Activated T-helper 1 cell treated with Interleukin-2 at 50 U/mL for 16 hours (primary cell): ENCODE measurements at places on chromosomes 5 and 9.
A peak's percentile ranks its signal among the peaks of the same experiment; 100 is the strongest.

DNA sequence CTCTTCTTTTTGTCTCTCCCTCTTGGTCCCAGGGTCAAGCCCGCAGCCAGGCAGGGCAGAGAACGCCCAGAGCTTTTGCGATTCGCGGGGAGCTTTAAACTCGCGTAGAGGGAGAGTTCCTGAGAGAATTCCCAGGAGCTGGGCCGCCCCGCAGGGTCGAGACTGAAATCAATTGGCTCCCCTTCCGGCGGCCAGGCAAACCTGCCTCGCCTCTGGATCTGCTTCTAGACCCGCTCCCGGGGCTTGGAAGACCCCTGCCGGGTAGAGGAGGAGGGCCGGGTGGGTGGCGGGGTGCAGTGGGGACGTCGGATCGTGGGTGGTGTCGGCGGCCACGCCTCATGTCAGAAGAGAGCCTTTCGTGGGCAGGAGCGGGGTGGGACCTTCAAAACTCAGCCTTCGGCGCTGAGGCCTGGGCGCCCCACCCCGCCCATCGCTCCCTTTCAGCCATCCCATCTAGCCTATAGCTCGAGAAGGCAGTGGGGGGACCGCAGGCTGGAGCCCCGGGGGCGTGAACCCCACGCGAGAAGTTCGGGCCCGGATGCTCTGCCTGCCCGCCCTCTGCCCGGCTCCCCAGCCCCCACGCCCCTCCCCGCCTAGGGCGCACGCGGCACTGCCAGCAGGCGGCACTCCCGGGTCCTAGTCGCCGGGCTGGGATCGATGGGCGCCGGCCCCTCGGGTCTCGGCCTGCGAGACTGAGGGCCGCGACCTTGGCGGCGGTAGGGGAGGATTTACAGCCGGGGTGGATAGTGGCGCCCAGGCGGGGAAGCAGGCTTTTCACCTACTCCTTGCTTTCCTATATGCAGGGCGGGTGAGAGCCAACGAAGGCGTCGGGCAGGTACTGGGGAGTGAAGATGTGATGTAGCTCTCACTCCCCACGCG, 6.1 kb downstream of the PRDM6 start:
- DNase-seq: no peak

DNA sequence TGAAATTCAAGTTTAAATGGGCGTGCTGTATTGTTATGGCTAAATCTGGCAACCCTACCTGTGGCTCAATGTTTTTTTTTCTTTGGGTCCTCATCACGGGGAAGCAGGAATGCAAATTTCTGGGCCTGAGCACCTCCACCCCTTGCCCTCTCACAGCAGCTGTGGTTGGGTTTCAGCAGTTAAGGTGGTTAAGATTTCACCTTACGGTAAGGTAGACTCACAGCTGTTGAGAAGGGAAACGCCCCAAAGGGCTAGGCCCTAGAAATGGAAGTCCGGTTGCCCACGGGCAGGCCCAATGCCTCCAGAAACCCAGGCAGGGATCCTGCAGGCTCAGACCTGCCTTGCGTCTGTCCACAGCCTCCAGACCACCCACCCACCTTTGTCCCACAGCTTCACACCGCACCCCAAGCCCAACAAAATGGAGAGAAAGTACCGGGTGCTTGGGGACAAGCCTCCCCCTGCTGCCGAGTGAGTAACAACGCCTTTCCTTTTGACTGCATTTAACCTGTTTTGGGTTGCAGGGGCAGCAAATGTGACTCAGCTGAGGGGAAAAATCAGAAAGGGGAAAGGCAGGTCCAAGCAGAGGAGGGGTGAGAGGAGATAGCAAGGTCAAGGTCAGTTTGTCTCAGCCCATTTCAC, 48.1 kb upstream of the TDRD7 start:
- no peak for DNase-seq

DNA sequence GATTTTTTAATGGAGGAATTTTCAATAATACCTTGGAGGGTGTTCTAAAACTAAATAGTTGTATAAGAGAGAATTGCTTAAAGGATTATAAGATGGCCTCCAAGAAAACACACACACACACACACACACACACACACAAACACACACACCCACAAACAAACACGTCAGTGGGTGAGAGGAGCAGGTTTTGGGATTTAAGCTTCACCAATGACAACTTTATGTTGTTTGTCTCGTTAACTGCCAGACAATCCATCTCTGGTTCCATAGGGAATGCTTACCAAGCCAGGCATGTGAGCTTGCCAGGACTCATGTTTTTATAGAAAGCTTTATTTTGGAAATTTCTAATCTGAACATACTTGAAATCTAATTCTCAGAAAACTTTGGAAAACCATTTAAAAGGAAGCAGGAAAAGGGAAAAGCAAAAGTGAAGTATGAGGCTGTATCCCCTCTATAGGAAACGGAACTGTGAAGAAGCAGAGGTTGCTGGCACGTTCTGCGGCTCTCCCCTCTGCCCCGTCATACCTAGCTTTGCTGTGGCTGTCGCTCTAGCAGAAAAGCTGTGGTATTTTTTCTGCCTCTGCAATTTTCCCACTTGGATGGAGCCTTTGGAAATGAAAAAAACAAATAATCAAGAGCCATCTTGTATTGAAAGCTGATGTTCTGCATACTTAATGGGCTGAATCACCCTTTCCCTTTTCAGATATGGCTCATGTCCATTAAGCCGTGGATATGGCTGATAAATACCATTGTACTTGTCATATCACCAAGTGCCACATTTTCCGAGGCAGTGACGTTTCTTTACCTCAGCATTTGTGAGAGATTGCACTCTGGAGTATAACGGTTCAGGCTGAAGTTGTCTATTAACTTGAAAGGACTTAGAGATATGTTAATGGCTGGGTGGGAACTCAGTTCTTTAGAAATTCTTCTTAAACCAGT, 112.7 kb downstream of the NTRK2 start:
- DNase-seq: no peak

- DNase-seq: no peak
These were observed 91.8 kb upstream of the PRSS3 start for GRCh38 chr9:33703430-33704102.

- DNase-seq: no peak
These were observed 188.7 kb upstream of the RAI14 start for GRCh38 chr5:34467436-34467835.

DNA sequence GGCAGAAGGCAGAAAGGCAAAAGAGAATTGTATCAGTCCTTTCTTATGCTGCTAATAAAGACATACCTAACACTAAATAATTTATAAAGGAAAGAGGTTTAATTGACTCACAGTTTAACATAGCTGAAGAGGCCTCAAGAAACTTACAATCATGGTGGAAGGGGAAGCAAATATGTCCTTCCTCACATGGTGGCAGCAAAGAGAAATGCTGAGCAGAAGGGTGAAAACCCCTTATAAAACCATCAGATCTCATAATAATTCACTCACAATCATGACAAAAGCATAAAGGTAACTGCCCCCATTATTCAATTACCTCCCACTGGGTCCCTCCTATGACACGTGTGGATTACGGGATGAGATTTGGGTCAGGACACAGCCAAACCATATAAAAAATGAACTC, 312.5 kb upstream of the PTGER4 start:
- no peak for DNase-seq

GRCh38 chr5:172681421-172681820, 40.4 kb downstream of the NEURL1B start:
- no peak for DNase-seq

GRCh38 chr5:172428224-172429166, 25.8 kb downstream of the SH3PXD2B start:
- DNase-seq: no peak

DNA sequence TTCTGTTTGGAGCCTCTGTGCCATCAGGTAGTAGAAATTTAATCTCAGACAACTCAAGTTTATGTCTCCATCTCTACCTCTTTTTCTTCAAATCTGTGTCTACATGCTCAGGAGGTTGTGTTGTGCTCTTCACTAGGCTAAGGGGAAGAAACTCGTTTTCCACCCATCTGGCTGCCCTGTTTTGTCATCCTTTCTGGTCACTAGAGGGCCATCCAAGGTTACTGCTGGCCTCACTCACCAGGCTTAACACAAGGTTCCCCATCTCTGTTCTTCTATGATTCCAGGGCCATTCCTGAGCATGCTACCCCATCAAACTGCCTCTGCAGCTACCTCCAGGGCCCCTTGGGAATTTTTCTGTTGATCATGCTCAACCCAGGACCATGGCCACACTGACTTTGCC, 213.3 kb upstream of the FBXL7 start:
- no peak for DNase-seq

DNA sequence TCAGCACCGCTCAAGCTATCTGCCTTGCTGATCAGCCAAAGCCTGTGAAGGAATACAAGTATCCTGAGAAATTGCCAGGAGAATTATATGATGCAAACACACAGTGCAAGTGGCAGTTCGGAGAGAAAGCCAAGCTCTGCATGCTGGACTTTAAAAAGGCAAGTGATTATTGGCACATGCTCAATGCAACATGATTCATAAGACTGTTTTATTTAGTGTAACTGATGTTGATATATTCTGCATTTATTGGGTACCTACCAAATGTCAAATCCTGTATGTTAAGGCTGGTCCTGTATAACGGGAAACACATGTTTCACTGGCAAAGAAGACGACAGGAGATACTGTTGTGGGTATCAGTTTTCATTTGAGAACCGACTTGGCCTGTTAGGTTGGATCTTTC, 69.0 kb downstream of the ADAMTS16 start:
- DNase-seq: no peak

- DNase-seq: peak; percentile 89
These were observed at the start of gene DDX46 for GRCh38 chr5:134758504-134759341. Gene DDX46 (plus strand): TSS chr5:134758779. CDS start chr5:134758939, 160 bp downstream.

DNA sequence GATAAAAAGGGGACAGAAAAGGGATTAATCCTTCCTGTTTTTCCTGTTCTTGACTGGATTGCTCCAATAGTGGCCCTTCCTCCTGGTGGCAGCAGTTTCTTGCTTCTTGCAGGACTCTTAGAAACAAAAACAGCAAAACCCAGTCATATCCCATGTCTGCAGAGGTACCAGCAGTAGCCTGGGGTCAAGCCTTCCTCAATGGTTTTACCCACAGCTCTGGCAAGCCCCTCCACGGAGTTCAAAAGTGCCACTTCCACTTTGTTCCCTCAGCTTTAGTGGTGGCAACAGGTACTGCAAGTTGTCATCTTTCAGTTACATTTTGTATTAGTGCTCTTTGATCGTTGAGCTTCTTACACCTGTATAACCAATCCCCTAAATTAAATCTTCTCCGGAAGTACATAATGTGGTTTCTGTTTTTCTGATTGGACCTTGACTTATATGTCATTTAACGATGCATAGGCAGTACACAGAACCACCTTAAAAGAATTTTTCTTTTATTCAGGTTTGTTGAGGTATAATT, 8.7 kb upstream of the RANBP6 start:
- DNase-seq: no peak

GRCh38 chr9:74369844-74370243, 127.3 kb upstream of the RORB start:
- DNase-seq: no peak

- DNase-seq: no peak
These were observed 302.7 kb upstream of the NREP start for GRCh38 chr5:112059579-112060135.

DNA sequence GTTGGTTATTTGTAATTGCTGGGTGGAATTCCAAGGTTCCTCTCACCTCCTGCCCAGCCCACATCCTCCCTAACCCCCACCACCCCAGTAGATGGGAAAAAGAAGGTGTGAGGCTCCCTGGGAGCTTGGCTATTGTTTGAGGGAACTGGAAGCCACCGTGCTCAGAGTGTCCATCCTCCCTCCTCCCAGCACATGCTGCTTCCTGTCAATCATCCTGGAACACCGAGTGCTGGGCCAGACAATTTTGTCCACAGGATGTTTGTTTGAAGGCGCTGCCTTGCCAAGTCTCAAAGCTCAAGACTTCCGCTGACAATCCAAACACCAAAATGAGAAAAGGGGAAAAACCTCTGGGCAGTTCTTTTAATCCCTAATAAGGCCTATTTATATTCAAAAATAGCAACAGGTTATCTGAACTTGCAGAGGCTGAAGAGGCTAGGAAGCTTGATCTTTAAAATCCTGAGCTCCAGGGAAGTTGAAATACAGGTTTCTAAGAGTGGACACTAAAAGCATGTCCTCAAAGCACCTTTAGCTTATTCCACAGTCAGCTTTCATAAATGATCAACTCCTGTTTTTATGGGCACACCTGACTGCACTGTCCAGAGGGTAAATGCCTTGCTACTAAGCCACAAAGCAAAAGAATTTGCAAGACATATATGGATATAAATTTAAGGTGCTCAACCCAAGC, 286.7 kb downstream of the NFIB start:
- no peak for DNase-seq

- DNase-seq: no peak
These were observed 259.8 kb downstream of the NDUFS4 start for GRCh38 chr5:53820119-53820801.

DNA sequence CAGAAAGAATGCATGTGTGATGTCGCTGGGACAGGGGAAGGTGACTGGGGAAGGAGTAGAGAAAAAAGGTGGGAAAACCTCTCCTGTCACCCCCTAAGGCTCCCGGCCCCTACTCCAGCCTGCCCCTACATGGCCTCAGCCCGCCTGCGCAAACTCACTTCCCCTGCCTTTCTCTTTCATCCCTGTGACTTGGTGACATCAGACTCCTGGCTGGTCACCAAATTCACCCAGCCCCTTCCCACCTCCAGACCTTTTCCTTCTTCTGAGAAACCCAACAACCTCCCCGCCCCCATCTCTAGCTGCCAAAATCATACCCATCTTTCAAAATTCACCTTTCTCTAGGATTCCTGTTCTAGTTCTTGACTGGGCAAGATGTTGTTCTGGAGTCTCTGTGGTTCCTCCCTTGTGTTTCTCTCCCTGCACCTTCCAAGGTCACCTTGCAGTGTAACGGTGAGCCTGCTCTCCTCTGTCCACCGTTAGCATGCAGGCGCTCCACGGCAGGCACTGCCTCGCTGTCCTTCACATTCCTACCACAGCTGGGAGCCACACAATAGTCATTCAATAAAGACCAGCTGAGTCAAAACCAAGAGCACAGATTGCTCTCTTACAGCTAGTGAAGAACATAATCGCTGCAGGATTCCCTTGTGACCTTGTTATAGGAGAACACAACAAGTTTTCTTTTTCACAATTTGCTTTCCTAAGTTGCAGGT, 134.5 kb downstream of the FANCC start:
- DNase-seq: no peak

DNA sequence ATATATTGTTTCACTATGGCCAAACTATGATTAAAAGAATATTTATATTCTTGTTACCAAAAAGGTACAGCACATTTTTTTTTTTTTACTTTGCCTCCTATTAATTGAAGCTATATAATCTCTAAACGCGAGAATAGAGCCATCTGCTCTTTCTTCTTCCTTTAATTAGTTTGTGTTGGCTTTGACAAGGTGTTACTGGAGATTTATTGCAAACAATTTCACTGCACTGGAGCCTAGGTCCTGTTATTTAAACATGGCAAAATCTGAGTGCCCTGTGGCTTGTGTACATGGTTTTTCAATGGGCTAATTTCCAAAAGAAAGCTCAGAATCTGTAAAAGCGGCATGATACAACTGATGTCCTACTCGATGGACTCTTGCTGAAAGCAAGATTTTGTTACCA, 40.8 kb upstream of the GABRG2 start:
- no peak for DNase-seq

DNA sequence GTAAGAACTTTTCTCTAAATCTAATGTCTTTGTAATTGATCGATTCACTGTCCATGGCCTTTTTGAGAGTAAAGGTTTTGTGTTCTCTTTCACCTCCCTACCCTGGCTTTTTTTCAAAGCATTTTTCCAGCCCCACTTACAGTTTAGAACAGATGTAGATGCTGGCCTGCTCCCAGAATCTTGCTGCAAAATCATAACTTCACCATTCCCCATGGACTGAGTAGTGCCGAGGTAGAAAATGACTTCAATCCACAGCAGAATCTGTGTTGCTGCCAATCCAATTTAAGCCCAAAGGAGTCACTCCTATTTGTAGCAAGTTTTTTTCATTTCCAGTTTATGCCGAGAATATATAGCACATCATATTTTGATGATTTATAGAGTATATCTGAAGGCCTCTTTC, 46.5 kb upstream of the CEMIP2 start:
- DNase-seq: no peak

- no peak for DNase-seq
These were observed 1.5 kb upstream of the IL17B start for GRCh38 chr5:149380466-149381121.
